T-helper 1 cell (primary cell): ENCODE measurements at places on chromosomes 7 and 10.

DNA sequence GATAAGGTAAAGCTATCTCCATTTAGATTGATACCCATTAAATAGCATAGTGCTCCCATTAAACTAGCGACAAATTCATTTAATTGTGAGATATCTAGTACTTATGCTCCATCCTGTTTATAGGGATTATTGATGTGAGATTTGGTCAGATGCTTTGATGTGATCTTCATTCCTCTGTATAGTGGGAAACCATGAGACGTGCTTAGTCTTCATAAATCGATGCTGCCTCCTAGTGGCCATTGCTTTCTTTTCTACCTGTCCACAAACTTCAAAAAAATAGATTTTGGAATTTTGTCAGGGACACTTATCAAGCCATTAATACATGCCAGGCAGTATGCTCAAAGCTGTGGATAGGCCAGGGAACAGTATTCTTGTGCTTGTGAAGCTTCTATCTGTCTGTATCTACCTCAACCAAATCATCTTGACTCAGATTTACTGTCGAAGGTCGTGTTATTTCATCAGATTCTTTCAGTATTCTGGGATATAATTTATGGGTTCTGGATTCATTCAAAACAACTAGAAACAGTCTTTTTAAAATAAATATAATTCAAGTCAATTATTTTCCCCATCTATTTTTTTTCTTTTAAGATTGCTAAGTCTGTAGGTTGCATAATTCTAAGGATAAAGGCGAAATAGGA, 12.0 kb downstream of the LSM8 start:
- no peak for DNase-seq

DNA sequence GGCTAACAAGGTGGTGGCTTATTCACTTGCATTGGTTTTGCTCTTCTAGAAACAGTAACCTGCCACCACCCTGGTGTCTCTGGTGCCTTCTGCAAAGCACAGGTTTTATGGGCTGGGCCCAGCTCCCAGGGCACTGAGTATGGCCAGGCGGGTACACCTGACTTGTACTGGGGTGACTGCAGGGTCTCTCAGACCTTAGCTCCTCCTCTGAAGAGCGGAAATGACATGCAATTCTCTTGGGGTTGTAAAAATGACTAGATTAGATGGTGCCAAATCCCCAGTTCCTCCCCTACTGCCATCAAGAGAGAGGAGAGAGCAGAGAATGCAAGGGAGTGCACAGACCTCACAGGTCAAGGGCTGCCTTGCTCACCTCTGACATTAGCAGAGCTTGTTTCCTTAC, 14.7 kb downstream of the ESYT2 start:
- DNase-seq, result peak; percentile 72

- no peak for DNase-seq
Measured at GRCh38 chr10:4119107-4119506, 334.1 kb upstream of the KLF6 start.

DNA sequence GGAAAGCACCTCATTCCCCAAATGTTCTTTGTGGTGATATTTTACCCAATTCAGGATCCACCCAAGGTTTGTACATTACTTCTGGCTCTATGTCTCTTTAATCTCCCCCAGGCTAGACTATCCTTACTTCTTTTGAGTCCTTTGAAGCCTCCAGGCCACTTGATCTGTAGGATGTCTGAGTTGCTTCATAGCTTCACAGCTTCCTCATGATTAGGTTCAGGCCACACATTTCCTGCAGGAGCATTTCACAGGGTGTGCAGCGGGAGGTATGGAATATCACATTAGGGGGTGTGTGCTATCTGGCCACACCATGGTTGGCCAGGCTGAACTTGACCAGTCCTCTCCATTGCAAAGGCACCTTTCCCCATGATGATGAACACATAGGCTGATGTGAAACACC, 18.7 kb downstream of the TSPAN15 start:
- DNase-seq, result no peak

GRCh38 chr7:8200316-8200715, 61.7 kb downstream of the ICA1 start:
- DNase-seq, result no peak
